ENCODE measurements at places on chromosomes 13 and 19. TPM values are rescaled to one million over a fixed set of nuclear protein-coding genes. Genes with fewer than 3 reads are reported as not detected.

KLHL1 gene
- total RNA-seq = not detected

OR7A10 gene
- total RNA-seq = not detected

FCER2 gene
- total RNA-seq = not detected

GJB2 gene
- 0.23 TPM for total RNA-seq

PCP2 gene
- total RNA-seq = not detected

ADGRE3 gene
- not detected for total RNA-seq

DNA sequence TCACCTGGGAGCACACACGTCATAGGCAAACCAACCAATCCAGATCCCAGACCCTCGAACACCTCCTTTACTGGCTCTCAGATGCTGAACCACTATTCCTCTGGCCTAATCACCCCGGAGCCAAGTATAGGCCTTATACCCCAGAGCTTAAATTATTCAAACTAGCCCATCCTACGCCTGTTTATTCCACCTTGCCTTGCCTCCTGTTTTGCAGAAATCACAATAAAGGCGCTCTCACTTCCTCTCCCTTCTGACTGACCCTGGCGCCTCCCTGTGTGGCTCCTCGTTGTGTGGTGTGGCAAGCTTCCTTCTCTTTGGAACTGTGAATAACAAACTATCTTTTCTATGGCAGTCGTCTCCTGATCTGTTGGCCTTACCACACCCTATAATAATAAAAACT, 354.9 kb downstream of the ENOX1 start:
- H3K27ac ChIP-seq = no peak overlapping the region
- H3K27me3 ChIP-seq = no peaks in the 10 kb centered on the region
- H3K4me1 ChIP-seq = no peaks in the 10 kb centered on the region
- no peak for DNase-seq
- H3K36me3 ChIP-seq = no peaks in the 10 kb centered on the region

GRCh38 chr13:32317716-32318465, 2.6 kb downstream of the BRCA2 start:
- H3K27me3 ChIP-seq = peaks cover 2% of the 10 kb centered on the region
- no peak for DNase-seq
- H3K4me1 ChIP-seq = peaks cover 2% of the 10 kb centered on the region
- no peak overlapping the region for H3K27ac ChIP-seq
- no peak overlapping the region for H3K4me3 ChIP-seq
- no peaks in the 10 kb centered on the region for H3K36me3 ChIP-seq

GRCh38 chr19:17079710-17080439, 4.3 kb downstream of the MYO9B start:
- H3K4me1 ChIP-seq = peaks cover 17% of the 10 kb centered on the region
- H3K36me3 ChIP-seq = peaks cover 4% of the 10 kb centered on the region
- no peak for DNase-seq
- H3K4me3 ChIP-seq = no peak overlapping the region

DNA sequence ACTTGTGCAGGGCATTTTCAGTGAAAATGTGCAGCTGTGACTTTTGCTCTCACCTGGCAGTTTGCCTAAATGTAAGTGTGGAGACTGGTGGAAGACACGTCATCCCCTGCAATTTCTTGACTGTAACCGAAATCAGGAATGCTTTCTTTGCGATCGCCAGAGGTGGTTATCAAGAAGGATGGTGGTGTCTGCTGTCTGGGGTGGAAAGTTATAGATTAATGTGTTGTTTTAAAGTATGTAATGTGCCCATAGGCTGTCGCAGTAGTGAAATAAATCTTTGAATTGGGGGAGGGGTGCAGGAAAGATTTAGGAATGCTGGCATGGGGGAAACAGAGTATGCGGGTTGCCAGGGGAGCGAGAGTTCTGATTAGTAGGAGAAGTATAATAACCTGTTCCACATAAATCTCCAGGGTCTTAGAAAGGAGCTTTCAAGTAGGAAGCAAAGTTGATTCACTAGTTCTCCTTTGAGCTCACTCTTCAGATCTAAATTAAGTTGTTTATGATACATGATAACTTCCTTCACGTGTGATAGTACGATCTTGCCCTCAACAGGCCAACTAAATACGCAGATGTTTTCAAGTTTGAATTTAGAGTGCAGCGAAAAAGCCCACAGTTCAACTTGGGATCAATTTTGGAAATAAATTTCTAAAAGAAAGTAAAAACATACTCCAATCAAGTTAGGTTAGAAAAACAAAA, 1520.0 kb upstream of the SLC10A2 start:
- no peak for DNase-seq
- no peaks in the 10 kb centered on the region for H3K36me3 ChIP-seq
- no peaks in the 10 kb centered on the region for H3K27me3 ChIP-seq
- no peak overlapping the region for H3K4me3 ChIP-seq

Measured in endothelial cell (in vitro differentiated cells).